Stimulated activated CD8-positive, alpha-beta memory T cell treated with anti-CD3 and anti-CD28 coated beads, Interleukin-4, amount 100 ng/mL, for 1 hour (primary cell): ENCODE measurements at places on chromosomes 4 and X.

DNA sequence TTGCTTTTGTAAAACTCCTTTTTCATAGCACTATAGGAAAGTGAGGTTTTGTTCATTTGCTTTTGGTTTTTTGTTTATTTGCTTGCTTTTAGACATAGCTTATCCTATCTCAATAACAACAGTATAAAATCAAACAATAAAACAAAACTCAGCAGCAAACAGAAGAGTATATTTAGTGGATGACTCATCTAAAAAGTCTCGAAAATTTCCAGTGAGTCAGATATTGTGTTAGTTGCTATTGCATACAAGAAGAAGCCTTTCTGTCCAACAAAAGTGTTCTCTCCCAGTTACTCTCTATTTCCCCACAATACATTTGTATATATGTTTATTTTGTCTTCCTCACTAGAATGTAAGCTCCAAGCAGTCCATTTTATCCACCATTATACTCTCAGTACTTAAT, 36.0 kb upstream of the NPNT start:
- DNase-seq, result no peak

DNA sequence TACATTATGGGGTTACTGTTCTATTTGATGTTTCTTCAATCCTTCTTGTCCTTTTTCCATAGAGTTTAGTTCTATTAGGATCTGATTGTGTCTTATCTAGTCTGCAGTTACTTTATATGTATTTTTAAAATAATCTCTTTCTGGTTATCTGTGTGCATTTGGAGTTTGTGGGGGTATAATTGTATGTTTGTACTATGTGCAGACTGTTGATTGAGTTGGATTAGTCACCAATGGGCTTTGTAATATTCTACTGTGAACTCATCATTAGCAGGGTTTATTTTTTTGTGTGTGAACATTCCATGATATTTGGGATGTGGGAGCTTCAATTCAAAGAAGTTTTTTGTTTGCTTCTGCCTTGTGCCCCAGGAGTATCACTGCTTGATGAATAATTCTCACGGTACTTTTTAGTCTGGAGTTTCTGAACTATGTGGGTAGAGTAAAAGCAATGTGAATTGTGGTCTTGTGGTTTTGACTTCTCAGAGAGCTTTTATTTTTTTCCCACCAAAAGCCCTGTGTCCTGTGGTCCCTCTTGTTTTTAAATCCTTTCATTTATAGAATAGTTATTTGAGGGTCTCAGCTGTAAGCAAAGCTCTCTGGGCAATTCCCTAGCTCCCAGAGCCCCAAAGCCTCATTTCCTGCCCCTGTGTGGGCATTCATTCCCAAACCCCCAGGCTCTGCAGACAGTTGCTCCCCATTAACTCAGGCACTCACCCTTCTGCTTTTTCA, 127.8 kb downstream of the PHKA2 start:
- no peak for DNase-seq

- no peak for DNase-seq
Observed at GRCh38 chrX:65407157-65407626, 127.4 kb downstream of the LAS1L start.

- DNase-seq, result no peak
Observed at GRCh38 chr4:139789096-139789654, 123.6 kb downstream of the MGST2 start.

DNA sequence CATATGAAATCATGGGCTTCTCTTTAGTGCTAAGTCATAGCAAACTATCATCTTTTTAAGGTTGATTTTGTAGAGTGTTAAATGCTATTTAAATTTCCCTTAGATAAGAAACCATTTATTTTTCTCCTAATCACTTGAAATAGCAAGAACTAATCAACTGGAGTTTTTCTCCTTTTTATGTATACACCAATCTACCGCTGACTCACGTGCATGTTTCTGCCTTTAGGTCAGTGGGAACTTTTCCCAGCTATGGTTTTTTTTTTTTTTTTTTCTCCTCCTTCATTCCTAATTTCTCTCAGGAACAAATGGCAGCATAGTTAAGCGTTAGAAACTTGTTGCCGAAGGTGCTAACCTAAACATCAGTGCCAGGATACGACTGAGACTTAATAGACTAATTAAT, 176.4 kb downstream of the BMPR1B start:
- DNase-seq, result no peak

GRCh38 chrX:110046971-110047370, 44.1 kb downstream of the TMEM164 start:
- no peak for DNase-seq

GRCh38 chrX:9710332-9710731, 55.3 kb downstream of the GPR143 start:
- no peak for DNase-seq
